ENCODE measurements at places on chromosomes 2 and 18.
A peak's percentile ranks its signal among the peaks of the same experiment; 100 is the strongest.

DNA sequence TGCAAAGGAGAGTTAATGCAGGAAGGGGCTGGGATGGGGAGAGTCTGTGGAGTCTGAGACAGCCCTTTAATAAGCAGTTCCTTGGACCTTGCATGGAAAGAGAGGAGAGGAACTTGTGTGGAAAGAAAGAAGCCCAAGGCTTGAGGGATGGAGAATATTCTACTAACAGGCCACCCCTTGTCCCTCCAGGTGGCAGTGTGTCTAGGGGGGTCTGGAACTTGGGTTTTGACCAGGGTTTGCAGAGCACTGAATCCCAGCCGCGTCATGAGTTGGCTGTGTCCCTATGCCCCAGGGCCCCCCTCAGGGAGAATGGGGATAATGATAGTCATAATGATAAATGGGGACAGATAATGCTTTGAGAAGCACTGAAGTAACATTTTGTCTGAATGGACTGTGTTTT is 15.0 kb downstream of the TCF7L1 start:
- DNase-seq = no peak

DNA sequence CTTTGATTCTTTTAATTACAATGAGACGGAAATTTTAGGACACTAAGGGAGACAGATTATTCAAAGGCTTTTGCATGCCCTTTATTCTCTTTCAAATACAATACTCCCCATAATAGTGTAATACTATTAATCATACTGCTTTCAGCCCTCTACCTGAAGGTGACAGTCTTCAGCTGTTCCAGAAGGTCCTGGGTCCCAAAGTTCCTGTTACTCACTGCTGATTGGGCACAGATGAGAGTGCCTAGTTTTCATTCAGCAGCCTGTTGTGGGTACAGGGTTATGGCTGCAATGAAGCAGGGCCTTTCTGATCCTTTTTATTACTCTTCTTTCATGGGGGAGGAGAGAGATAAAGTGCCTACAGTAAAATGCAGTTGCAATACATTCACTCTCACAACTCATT is 80.2 kb downstream of the NUP35 start:
- DNase-seq = no peak

GRCh38 chr2:172131713-172132555 is 29.2 kb upstream of the DLX2 start:
- no peak for DNase-seq

- DNase-seq = peak; percentile 78
Measured at GRCh38 chr18:68714712-68715496, at the start of gene TMX3. TSS of gene TMX3 (minus strand) at chr18:68715108. CDS start at chr18:68714981, 127 bp downstream.

- DNase-seq = no peak
Measured at GRCh38 chr2:181070119-181070835, 89.9 kb downstream of the UBE2E3 start.

DNA sequence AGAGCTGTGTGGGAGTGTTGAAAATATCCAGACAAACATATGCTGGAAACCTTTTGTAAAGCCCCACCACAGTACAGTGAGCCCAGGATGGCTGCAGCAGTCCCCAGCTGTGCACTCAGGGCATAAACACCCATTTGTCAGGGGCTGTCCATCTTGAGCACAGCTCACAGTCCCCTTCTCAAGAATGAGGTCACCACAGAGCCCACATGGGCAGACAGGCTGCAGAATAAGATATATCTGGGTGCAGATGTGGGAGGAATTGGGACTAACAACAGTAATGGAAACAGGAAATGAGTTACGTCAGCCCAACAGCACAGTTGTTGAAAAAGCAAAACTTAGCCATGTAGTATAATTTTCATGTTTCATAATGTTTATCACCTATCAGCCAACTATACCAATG is 219.6 kb downstream of the ETAA1 start:
- no peak for DNase-seq

- DNase-seq = no peak
Measured at GRCh38 chr2:20514596-20515269, 67.9 kb downstream of the RHOB start.

- no peak for DNase-seq
Measured at GRCh38 chr18:28972333-28972907, 795.5 kb upstream of the CDH2 start.

DNA sequence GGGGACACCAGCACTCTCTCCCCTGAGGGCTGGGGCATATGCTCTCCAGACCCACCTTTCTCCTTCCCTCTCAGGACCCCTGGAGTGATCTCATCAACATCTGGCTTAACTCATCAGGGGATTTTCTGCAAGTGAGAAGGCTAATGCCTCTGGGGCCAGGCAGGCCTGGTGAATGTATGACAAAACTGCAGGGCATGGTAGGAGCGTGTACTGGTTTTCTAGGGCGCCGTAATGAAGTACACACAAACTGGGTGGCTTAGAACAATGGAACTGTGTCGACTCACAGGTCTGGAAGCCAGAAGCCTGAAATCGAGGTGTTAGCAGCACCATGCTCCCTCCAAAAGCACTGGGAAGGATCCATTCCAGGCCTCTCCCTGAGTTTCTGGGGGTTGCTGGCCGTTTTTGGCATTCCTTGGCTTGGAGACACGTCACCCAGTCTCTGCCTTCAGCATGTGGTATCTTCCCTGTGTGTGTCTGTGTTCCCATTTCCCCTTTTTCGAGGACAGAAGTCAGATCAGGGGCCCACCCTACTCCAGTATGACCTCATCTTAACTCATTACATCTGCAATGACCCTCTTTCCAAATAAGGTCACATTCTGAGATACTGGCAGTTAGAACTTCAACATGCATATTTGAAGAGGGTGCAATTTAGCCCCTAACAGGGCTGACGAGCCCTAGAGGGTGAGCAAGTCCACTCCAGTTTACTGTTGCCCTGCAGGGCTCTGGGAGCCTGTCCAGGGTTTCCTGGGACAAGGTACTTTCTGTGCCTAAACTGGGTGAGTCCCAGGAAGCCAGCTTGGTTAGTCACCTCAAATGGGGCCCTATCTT is 45.5 kb upstream of the CAB39 start:
- DNase-seq = no peak

DNA sequence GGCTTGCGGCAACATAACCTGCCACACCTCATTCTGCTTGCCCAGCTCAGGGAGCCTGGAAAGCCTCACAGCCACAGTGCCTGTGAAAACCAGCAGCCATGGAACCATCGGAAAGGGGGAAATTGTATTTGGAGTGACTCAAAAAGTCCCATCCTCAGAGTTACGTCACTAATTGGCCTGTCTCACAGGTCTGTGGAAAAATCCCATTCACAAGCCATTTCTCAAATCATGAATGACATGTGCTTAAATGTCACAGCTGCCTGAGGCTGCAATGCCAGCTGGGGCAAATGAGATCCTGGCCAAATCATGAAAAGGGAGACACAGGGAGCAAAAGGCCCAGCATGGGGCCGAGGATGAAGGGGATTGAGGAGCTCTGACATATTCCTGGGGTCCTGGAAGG is 486.9 kb upstream of the RAB6C start:
- DNase-seq = no peak

- DNase-seq = no peak
Measured at GRCh38 chr2:168993538-168993937, 37.6 kb downstream of the ABCB11 start.

DNA sequence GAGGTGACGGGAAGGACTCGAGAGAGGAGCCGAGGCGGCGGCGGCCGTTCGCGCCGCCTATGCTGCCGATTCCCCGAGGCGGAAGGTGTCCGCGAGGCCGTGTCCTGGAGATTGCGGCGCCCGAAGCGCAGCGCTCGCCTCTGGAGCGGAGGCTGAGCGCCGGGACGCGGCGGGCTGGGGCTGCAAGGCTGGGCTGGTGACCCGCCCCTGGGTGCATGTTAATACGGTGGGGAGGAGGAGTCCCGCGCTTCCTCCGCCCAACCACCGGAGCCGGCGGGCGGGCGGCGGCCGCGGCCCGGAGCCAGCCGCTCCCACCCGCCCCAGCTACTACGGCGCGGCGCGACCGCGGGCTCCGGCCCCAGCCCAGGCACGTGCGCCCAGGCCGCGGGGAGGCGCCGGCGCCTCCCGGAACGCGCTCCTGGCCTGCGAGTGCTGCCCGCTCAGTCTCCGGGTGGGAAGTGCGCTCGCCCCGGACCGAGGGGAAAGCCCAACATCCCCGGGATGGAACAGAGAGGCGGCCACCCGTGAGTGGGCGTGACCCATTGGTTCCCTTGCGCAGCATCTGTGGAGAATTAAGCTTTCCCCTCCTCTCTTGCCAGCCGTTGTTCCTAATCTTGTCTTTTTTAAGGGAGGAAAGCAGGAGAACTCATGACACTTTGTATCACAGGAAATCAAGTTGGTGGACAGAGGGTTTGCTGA is at the start of gene DLGAP1:
DLGAP1 (minus strand) TSS at position 195 of the 699 bp plus-strand sequence.
- no peak for DNase-seq

DNA sequence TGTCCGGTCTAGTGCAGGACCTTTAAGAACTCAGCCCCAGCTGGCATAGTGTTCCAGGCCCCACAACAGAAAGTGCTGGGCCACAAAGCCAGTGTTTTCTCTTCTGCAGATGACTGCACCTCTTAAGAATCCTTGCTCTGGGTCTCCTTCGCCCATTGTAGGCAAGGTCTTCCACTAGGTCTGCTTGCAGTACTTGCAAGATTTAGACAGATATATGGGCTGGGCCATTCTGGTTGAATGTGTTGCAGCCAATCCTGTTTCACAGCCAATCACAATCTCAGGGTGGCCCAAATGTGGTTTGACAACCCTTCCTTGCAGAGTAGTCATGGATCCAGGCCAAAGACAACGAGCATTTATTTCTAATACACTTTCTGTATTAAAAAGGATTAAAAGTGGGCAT is 13.1 kb upstream of the PIEZO2 start:
- DNase-seq = no peak

DNA sequence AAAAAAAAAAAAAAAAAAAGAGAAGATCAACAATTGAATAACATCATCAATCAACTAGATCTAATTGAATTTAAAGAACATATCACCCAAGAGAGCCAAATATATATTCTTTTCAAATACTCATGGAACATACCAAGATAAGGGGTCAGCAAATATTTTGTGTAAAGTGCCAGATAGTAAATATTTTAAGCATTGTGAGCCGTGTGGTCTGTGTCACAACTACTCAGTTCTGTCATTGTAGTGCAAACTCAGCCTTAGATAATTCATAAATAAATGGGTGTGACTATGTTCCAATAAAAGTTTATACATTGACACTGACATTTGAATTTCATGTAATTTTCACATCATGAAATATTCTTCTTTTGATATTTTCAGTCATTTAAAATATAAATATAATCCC is 45.9 kb downstream of the OTX1 start:
- no peak for DNase-seq

DNA sequence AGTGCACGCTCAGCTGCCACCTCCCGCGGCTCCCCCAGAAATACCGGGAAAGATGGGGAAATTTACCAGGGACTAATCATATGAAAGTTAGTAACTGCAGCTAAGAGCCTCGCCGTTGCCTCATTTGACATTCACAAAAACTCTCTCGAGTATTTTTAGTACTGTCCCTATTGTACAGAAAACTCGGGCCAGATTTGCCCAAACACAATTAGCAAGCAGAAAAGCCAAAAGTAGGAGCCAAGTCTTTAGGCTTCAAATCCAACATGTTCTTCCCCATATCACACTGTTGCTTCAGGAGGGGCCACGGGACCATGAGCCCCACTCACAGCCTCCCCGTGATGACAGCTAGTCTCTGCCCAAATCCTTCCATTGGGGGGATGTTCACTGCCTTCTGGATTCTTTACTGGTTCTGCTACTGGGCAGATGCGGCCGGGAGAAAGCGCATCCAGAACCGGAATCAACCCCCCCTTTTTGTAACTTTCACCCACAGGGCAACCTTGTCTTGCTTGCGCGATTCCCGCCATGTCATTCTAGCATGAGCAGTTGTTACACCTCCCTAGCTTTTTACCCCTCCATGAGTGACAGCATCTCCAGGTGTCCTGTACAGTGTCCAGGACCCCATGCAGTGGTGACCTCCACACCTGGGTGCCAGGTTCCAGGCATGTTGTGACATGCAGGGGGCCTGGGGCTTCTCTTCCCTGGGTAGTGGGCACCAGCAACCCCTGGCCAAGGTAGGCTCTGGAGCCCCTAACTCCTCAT is 35.2 kb downstream of the CENPO start:
- DNase-seq = no peak

DNA sequence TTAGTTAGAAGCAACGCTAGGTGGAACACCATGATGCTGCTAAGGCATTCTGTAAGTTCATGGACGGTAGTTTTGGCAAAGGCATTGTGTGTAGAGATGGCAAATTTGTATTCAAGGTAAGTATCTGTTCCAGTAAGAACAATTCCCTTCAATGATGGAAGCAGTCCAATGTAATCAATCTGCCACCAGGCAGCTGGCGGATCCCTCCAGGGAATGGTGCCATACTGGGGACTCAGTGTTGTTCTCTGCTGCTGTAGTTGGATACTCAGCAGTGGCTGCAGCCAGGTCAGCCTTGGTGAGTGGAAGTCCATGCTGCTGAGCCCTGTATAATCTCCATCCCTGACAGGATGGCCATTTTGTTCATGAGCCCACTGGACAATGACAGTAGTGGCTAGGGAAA is 62.8 kb downstream of the ARL6IP6 start:
- no peak for DNase-seq

- DNase-seq = no peak
Measured at GRCh38 chr2:207046724-207047123, 107.4 kb downstream of the CPO start.

DNA sequence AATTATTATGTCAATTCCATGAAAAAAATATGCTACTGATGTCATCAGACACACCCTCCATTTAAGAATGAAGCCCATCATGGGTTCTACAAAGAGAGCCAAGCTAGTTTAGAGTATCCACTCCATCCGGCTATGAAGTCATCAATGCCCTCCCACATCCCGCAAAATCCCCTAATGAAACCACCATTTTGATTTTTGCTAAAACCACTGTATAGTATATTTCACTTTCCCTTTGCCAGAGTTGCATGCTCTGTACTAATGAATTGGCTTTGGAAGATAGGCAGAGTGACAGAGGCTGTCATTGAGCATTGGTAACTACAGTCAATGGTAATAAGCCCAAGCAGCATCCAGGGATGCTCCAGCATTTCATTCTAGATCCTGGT is 118.6 kb downstream of the ANKRD44 start:
- no peak for DNase-seq

DNA sequence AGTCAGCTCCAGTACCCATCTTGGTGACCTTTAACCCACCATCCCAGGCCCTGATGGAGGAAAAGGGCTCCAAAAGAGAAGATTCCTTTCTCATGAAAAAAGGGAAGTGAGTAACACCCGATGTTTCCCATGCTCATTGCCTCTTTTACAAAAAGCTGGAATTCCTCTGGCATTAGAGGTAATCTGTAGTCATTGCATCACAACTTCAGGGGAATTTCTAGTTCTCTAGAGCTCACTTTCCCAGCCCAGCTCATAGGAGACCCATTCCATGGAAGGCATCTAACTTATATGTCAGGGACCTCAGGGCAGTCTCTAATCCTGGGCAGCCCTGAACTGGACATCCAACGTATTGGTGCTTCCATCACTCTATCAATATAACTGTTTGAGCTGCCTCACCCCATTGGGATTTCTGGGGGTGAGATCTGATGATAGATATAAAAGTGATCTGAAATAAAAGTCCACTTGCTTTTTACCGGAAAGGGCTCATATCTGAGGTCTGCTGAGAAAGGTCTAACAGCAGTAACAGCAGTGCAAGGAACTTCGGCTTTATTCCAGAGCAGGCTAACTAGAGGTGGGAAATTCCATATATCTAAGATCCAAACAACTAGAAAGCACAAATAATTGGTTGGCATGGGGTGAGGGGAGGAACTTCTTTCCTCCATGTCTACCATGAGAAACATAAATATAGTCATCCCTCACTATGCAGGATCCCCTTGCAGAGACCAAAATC is 106.1 kb downstream of the ETAA1 start:
- DNase-seq = no peak

- DNase-seq = no peak
Measured at GRCh38 chr2:227713291-227713690, 4.5 kb downstream of the SLC19A3 start.

- no peak for DNase-seq
Measured at GRCh38 chr18:36700955-36701354, 127.8 kb downstream of the TPGS2 start.
